ENCODE measurements at places on chromosomes 11 and 22.

DNA sequence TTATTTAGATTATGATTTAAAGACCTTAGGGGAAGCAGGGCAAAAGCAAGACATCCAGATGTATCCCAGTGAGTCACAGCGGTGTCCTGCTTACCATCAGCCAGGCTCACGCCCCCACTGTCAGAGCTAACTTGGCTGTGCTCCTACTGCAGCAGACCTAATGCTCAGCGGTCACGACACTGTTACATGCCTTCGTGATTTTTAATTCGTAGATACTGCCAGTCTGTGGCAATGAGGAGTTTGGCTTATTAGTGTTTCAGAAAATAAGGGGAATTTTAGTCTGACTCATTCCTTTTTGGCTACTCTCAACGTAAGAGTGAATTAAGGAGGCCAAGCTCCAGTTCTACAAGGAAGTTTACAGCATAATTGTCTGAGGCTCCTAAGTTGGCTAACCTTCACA is 22.7 kb downstream of the EFCAB6 start:
- peak; percentile 99 for DNase-seq

- peak; percentile 12 for DNase-seq
These were observed 751 bp downstream of the FIBIN start for GRCh38 chr11:26994631-26995095.

- DNase-seq: no peak
These were observed 308.8 kb downstream of the LUZP2 start for GRCh38 chr11:24805671-24806070.

DNA sequence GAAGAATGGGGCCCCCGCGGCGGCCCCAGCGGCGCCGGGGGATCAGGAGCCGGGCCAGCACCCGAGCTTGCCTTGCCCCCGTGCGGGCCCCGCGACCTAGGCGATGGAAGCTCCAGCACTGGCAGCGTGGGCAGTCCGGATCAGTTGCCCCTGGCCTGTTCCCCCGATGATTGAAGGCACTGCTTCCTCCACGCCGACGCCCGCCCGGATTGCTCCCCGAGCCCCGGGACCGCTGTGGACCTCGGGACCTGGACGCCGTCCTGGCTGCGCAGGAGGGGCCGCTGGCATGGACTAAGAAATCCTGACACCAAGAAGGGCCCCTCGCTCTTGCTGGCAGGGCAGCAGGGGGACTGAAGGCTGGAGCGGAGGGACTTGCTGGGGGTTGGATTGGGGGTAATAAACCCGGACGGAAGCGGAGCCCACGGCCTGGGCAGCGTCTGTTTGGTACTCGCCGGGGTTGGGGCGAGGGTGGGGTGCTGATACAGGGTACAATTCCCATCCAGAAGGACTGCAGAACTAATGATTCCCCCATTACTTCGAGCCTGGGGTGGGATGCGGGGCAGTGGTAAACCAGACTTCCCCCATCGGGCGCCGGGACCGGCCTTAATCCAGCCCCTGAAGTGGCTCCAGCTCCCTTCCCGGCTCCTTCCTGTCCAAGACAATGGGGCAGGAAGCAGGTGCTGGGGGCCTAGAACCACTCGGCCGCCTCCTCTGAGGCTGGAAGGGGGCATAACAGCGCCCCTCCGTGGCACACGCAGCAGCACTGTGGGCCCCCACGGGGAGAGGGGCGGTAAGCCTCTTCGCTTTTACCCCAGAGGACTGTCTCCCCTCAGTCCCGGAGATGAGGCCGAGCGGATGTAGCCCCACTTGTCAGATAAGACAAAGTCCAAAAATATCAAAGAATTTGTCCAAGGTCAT is 1.0 kb downstream of the CCDC85B start:
- no peak for DNase-seq

DNA sequence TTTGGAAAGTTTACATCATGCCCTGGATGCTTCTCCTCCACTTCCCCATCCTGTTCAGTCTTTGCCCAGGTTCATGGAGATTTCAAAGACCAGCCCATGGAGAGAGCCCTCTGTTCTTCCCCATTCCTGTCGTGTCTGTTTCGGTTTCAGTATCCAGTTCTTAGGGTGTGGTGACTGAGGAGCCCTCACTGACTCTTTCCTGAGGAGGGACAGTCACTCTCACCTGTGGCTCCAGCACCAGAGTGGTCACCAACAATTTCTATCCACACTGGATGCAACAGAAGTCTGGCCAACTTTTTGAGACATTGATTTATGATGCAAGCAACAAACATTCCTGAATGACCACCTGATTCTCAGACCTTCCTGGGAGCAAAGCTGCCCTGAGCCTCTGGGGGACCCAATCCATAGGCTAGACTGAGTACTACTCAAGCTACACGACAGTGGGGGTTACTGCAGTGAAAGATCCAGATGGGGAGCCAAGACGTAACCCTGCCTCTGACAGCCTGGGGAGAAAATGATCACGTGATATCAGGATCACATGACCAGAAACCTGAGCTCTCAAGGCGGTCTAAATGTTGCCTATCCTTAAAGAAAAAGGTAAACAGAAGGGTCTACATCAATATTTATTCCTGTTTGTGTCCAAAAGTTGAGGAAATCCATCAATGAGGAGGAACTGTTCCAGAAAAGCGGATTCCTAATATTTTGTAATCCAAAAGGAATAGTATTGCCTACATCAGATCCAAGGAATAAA is 76.2 kb upstream of the VPREB1 start:
- peak; percentile 57 for DNase-seq

- no peak for DNase-seq
These were observed 15.8 kb upstream of the FLI1 start for GRCh38 chr11:128678024-128678423.

DNA sequence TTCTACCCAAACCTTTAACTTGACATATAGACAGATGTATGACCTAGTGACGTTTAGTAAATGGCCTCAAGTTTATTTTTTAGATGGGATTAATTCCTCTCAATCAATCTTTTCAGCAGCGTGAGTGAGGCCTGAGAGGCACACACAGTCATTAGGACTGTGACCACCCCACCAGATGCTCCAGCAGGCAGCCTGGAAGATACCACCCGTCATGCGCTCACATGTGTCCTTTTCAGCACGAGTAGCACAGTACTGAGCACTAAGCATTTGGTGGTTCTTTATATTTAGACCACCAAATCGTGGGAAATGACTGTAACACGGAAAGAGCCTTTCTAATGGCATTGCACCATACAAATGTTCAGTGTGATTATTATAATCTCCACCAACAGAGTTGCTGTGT is 354.6 kb upstream of the DDI1 start:
- no peak for DNase-seq

DNA sequence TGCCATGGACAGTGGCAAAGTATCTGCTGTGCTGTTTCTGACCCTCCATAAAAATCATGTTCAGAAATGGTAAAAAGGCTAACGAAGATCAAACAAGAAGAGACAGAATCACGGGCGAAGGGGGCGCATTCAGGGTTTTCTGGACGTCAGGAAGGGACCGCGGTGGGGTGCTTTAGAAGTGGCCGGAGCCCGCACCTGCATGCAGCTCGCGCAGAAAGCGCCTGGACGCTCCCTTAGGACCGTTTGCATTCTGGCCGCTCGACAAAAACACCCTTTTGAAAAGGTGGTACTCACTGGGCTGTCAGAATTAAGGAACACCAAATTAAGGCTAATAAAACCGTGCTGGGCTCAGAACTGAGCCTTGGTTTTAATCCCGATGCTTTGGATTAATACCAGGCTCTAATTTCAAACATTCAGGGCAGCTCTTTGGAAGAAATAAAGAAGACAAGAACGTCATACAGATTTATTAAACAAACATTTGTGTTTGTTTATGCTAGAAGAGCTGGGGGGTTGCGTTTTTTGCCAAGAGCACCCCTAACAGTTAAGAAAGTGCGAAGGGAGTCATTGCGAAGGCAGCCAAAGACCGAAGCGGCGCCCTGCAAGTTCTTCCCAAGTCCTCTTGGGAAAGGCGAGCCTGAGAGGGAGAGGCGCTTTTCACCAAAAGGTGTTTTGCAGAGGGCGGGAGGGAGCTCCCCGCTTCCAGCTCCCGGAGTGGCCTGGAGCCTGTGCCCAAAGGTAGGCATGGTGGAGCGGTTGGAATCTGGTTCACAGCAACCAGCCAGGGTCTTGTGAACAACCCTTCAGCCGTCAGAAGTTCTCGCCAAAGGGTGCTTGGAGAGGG is 47.7 kb upstream of the DBX1 start:
- no peak for DNase-seq

GRCh38 chr11:71305451-71306125 is 53.2 kb upstream of the SHANK2 start:
- no peak for DNase-seq

GRCh38 chr11:27873664-27874063 is 173.4 kb upstream of the BDNF start:
- no peak for DNase-seq
